ENCODE measurements at places on chromosomes 13 and 19. TPM values are rescaled to one million over a fixed set of nuclear protein-coding genes. Genes with fewer than 3 reads are reported as not detected.

- H3K4me3 ChIP-seq: peak overlapping the region; percentile 55
- H3K36me3 ChIP-seq: peaks cover 2% of the 10 kb centered on the region
- H3K27me3 ChIP-seq: no peaks in the 10 kb centered on the region
- no peak overlapping the region for H3K27ac ChIP-seq
- DNase-seq: no peak
- peaks cover 6% of the 10 kb centered on the region for H3K4me1 ChIP-seq
Measured at GRCh38 chr19:45368737-45369340, 1.5 kb downstream of the ERCC2 start.

DNA sequence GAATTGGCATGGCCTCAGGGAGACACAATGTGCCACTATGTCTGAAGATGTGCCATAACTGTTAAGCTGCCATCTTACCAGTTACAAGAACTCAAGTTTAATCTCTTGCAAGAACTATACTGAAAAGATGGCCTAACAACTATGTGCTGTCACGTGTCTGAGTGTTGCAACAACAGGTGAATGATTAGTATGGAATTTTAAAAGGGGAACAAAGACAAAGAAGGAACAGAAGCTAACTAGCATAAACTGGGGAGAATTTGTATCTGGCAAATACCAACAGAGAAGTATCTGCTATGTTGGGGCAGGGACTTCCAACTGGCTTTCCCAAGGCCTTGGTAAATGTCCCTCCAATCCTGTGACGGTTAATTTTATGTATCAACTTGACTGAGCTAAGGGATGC, 11.5 kb upstream of the ACOD1 start:
- no peaks in the 10 kb centered on the region for H3K4me1 ChIP-seq
- no peak for DNase-seq
- no peak overlapping the region for H3K4me3 ChIP-seq
- no peaks in the 10 kb centered on the region for H3K36me3 ChIP-seq

DNA sequence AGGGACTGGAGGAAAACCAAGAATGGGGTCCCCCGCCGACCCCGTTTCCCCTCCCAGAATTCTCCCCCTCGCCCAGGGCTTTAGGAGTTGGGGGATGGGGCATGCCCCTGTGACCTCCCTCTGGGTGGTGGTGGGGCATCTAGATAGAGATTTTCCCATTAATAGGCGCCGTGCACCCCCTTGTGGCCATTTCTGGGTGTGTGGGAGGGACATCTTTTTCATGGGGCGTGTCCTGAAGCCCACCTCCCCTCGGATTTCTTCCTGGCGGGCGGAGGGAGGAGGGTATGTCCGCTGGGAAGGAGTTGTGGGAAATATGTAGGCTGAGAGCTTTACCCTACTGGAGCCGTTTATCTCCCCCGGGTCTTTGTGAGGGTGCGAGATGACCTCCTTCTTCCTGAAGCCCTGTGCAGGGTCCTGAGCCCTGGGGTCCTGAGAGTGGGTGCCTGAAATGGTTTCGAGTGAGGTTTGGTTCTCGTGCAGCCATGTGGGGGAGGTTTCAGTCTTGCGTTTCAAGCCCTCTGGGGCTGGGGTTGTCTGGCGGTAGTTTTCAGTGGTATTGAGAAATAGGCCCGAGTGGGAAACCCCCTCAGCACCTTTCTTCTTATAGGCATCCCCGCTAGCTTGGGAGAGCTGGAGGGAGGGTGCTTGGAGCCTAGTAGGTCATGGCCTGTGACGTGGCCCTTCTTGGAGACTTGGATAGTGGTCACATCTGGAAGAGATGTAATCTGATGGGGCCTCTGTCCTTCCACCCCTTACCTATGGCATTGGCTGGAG, 1.0 kb downstream of the PRMT1 start:
- peak overlapping the region; percentile 92 for H3K27ac ChIP-seq
- peaks cover 13% of the 10 kb centered on the region for H3K36me3 ChIP-seq
- peaks cover 17% of the 10 kb centered on the region for H3K4me1 ChIP-seq
- peak; percentile 85 for DNase-seq

DNA sequence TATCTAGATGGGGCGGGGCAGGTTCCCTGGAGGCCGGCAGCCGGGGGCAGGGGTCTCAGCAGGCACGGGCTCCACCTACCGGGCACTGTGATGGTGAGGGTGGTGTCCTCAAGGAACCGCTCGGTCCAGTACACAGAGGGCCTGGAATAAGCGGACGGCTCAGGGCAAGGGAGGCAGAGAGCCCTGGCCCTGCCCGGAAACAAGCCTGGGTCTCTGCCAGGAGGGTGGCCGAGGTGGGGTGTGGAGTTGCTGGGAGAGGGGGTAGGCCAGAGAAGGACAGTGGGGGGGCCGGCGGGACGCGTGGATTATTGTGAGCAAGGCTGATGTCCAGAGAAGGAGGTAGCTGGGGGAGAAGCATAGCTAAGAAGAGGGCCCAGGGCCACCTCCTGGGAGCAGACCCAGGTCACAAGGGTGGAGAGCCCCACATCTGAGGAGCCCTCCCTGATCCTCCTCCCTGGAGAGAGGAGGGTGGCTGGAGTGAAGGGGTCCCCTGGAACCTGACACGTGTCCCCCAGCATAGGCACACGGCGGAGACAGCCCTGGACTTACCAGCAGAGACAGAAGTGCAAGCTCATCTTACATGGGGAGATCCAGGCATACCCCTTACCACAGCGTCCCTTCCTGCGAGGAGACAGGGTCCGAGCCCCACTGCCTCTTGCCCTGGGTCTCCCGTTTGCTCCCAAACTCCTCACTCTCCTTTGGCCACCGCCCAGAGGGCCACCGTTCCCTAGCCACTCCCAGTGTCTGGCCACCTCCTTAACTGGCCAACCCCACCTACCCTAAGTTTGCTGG, 29.0 kb upstream of the MIER2 start:
- H3K27me3 ChIP-seq: peaks cover 34% of the 10 kb centered on the region
- DNase-seq: no peak
- no peaks in the 10 kb centered on the region for H3K36me3 ChIP-seq
- no peaks in the 10 kb centered on the region for H3K4me1 ChIP-seq

DNA sequence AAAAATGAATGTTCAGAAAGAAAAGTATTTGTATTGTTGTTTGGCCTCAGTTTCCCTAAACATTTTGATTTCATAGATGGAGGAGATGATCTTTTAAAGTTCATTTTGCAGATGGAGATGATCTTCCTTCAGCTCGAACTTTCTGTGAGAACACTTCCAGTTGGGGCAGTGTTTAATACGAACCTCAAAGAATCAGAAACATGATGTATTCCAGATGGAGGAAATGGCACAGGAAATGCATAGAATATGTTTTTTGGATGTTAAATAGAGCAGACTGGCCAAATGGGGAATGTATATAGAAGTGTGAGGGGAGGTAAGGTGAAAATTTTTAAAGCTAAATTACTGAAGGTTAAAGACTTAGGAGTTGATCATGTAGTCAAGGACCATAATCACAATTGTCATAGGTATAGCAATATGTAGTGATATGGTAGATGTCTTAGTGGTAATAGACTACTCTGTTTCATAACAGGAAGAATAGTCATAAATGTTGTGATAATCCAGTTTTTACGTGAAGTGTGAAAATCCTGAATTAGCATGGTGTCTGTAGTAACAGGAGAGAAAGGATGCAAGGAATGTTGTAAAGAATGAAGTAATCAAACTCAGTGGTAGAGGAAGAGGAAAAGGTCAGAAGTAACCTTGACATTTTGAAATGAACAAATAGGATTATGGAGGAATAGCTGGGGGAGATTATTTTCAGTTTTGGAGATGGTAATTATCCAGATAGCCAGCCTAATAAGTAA, 5.1 kb downstream of the RAP2A start:
- H3K27me3 ChIP-seq: no peaks in the 10 kb centered on the region
- H3K4me1 ChIP-seq: peaks cover 14% of the 10 kb centered on the region
- DNase-seq: no peak
- H3K4me3 ChIP-seq: no peak overlapping the region
- no peaks in the 10 kb centered on the region for H3K36me3 ChIP-seq
- no peak overlapping the region for H3K27ac ChIP-seq

- peak overlapping the region; percentile 37 for H3K4me3 ChIP-seq
- H3K4me1 ChIP-seq: peaks cover 18% of the 10 kb centered on the region
- no peaks in the 10 kb centered on the region for H3K36me3 ChIP-seq
- H3K27ac ChIP-seq: no peak overlapping the region
Measured at GRCh38 chr19:44753932-44754749, 5.6 kb downstream of the BCL3 start.

- H3K27ac ChIP-seq: no peak overlapping the region
- H3K27me3 ChIP-seq: peaks cover 19% of the 10 kb centered on the region
- no peak overlapping the region for H3K4me3 ChIP-seq
- H3K4me1 ChIP-seq: peaks cover 1% of the 10 kb centered on the region
Measured at GRCh38 chr19:28472843-28473242, 740.1 kb downstream of the UQCRFS1 start.

- H3K27ac ChIP-seq: no peak overlapping the region
- H3K27me3 ChIP-seq: no peaks in the 10 kb centered on the region
- peaks cover 12% of the 10 kb centered on the region for H3K36me3 ChIP-seq
- H3K4me3 ChIP-seq: no peak overlapping the region
- no peak for DNase-seq
Measured at GRCh38 chr19:2214251-2214650, 21.9 kb downstream of the PLEKHJ1 start.

- H3K4me3 ChIP-seq: no peak overlapping the region
- no peaks in the 10 kb centered on the region for H3K36me3 ChIP-seq
- H3K27ac ChIP-seq: no peak overlapping the region
- no peak for DNase-seq
- H3K27me3 ChIP-seq: peaks cover 6% of the 10 kb centered on the region
Measured at GRCh38 chr19:35093941-35094647, 21.5 kb upstream of the FXYD3 start.

DNA sequence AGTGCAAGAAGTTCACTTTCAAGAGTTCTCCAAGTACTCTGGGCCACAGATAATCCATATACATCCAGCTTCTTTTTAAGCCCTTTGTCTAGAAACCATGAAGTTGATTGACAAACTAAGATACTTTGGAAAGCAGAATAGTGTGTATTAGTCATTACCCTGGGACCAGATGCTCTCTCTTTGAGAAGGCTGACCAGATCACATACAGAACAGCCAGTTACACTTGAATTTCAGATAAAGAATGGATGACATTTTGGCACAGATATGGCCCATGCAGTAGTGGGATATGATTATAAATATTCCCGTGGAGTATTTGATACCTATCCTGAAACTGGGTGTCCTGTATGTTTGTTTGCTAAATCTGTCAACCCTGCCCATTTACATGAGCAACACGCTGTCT, 414.2 kb downstream of the KLF5 start:
- H3K27me3 ChIP-seq: no peaks in the 10 kb centered on the region
- DNase-seq: no peak
- peaks cover 2% of the 10 kb centered on the region for H3K4me1 ChIP-seq
- H3K4me3 ChIP-seq: no peak overlapping the region

GRCh38 chr13:46160065-46160464, 21.9 kb downstream of the LCP1 start:
- H3K4me1 ChIP-seq: peaks cover 4% of the 10 kb centered on the region
- no peak overlapping the region for H3K27ac ChIP-seq
- no peak for DNase-seq
- no peaks in the 10 kb centered on the region for H3K27me3 ChIP-seq
- peaks cover 1% of the 10 kb centered on the region for H3K36me3 ChIP-seq

- H3K4me1 ChIP-seq: peaks cover 4% of the 10 kb centered on the region
- no peaks in the 10 kb centered on the region for H3K27me3 ChIP-seq
- no peak for DNase-seq
- peak overlapping the region; percentile 35 for H3K27ac ChIP-seq
- H3K4me3 ChIP-seq: no peak overlapping the region
- H3K36me3 ChIP-seq: peaks cover 3% of the 10 kb centered on the region
Measured at GRCh38 chr19:4414800-4415321, 12.4 kb downstream of the CHAF1A start.

DNA sequence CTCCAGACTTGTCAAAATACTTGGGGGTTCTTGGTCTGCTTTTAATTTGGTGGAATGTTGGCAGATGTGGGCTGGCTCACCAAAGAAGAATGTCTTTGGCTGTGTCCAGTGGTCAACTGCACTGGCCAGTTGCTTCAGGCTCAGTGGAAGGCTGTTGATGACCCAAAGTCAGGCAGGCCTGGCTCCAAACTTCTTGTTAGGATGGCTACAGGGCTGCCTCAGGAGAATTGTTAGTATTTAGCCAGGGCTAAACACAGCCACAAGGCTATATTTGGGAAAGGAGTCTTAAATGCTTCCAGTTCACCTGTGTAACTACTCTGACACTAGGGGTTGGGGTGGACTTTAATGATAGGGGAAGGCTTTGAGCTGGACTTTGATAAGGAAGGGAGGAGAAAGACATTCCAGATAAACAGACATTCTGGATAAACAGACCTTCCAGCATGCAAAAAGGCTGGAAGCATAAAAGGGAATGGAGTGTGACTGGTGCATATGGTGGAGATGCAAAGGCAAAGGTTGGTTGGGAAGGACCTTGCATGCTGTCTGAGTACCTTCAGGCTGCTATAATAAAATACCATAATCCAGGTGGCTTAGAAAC, 116.8 kb downstream of the FOXO1 start:
- H3K4me1 ChIP-seq: peaks cover 5% of the 10 kb centered on the region
- H3K27me3 ChIP-seq: no peaks in the 10 kb centered on the region
- H3K36me3 ChIP-seq: no peaks in the 10 kb centered on the region
- no peak for DNase-seq

- no peak overlapping the region for H3K4me3 ChIP-seq
- no peaks in the 10 kb centered on the region for H3K27me3 ChIP-seq
- H3K27ac ChIP-seq: no peak overlapping the region
- peaks cover 4% of the 10 kb centered on the region for H3K36me3 ChIP-seq
- peaks cover 7% of the 10 kb centered on the region for H3K4me1 ChIP-seq
- no peak for DNase-seq
Measured at GRCh38 chr13:95251641-95252040, 49.6 kb downstream of the ABCC4 start.

DNA sequence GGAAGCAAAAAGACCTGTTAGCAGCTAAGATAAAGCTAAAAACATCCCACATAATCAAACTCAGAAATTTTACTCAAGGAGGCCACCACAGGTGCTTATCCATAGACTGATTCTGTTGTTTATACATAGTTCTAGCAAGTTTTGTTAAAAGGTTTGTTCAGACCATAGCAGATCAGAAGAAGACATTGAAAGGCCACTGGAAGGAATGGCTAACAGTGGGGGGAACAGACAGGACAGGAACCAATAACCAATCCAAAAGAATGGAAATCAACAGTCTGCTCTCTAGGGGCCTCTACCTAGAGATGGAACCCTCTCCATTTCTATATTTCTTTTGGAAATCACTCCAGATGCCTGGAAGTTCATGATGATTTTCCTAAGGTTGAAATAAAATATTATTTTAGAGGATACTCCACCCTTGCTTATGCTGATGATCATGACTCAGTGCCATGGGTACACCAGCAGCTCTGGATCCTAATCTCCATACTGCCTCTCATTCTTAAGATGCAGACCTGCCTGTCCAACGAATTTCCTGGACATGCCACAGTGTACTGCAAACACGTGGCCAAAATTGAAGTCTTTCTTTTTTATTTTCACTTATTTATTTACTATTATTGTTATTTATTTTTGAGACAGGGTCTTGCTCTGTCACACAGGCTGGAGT, 260.0 kb downstream of the MYO16 start:
- DNase-seq: no peak
- H3K4me3 ChIP-seq: no peak overlapping the region
- no peaks in the 10 kb centered on the region for H3K36me3 ChIP-seq
- H3K4me1 ChIP-seq: no peaks in the 10 kb centered on the region
- H3K27me3 ChIP-seq: no peaks in the 10 kb centered on the region

The RNF17 gene
- total RNA-seq: not detected

The WDR88 gene
- total RNA-seq: not detected

The NFIC gene
- total RNA-seq: 6.8 TPM

The ZNF823 gene
- total RNA-seq: 12.4 TPM

The SHANK1 gene
- 0.36 TPM for total RNA-seq

The ZNF493 gene
- total RNA-seq: 50.8 TPM

The ELANE gene
- not detected for total RNA-seq

The FAM124A gene
- total RNA-seq: 1.6 TPM

The DACH1 gene
- total RNA-seq: 37.1 TPM

The SWSAP1 gene
- total RNA-seq: 3.3 TPM

The PSG7 gene
- total RNA-seq: not detected

The ZFP14 gene
- total RNA-seq: 19.2 TPM

The CLDND2 gene
- total RNA-seq: 0.73 TPM

The CD79A gene
- total RNA-seq: 0.78 TPM
